ENCODE measurements at places on chromosomes 1 and 21.
A peak's percentile ranks its signal among the peaks of the same experiment; 100 is the strongest.

DNA sequence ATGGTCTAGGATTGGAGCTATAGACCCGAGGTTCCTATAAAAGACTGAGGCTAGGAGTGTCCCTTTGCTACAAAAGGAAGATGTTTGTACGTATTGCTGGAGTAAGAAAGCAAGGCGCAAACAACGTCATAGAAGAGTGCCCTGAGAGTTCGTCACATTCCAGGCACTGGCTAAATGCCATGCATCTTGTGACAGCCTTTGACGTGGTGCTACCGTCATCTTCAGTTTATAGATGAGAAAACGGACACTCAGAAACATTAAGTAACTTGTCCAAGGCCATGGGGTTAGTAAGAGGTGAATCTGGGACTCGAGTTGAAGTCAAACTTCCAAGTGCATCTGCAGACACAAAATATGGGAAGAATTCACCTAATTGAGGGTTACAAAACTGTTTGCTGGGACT, 104.2 kb upstream of the SLC45A1 start:
- DNase-seq = no peak

DNA sequence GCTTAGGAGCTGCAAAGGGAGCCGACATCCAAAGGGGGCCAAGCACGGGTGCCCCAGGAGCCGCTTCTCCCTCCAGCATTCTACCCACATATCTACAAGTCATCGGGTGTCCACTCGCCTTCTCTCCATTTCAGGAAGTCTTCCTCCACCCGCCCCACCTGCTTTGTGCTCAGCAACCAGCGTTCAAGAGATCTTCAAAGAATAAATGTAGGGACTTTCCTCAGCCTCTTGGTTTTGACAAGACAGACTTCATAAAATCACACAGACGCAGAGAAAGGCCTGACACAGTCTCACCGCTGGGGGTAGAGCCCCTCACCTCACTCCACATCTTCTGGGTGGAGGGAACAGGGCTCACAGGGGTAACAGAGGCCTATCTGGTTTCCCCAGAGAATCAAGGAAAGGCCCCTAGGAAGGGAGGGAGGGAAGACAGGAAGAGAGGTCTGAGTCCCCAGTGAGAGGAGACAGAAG, 49.5 kb downstream of the SSBP3 start:
- peak; percentile 55 for DNase-seq

DNA sequence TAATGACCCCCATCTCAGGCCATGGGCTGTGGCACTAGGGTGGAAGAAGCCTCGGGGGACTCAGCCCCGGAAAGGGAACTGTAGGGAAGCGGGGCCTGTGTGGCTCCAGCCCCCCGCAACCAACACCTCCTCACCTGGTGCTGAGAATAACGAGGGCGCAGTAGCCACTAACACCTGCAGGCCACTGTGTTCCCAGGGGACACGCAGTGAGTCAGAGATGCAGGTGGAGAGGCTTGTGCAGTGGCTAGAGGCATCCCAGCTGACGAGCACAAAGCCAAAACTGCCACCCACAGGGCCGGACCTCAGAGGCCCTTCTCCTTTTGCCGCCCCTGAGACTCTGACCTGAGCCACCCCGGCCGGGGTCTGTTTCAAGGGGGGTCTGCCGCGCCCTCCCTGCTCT, 33.5 kb upstream of the CCDC27 start:
- no peak for DNase-seq

- DNase-seq = no peak
Observed at GRCh38 chr1:240190881-240191401, 99.3 kb downstream of the FMN2 start.

- no peak for DNase-seq
Observed at GRCh38 chr1:162276493-162276892, 100.2 kb downstream of the SPATA46 start.

DNA sequence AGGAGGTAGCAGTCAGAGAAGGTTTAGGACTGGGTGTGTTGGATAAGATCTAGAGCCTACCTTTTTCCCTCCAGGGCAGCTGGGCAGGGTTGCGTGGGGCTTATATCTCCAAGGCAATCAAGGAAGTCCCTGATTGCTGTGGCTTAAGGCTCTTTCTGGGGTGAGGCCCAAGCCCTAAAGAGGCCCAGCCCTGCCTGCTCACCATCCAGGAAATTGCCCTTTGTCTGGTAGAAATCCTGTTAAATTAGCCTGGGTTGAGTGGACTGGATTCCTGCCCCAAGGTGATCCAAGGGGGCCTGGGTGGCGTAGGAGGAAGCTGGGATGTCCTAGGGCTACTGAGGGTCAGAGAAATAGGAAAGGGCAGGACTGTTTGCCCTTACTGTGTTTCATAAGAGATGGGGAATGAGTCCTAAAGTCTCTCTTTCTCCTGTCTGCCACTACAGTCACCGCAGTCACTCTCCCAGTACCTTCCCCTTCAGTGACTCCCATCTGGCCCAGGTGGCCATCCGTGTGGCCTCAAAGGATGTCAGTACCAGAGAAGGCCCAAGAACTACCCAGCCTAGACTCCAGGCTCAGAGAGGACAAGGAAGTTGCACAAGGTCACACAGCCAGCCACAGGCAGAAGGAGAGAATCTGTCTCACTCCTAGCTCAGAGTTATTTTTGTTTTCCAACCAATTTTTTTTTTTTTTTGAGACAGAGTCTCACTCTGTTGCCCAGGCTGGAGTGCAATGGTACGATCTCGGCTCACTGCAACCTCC, 25.8 kb downstream of the MFSD2A start:
- DNase-seq = no peak

GRCh38 chr1:215001419-215002021, 81.0 kb upstream of the KCNK2 start:
- DNase-seq = no peak

GRCh38 chr1:158147401-158147800, 33.3 kb upstream of the CD1D start:
- no peak for DNase-seq

GRCh38 chr21:33455686-33456446, 23.9 kb downstream of the TMEM50B start:
- DNase-seq = no peak

- DNase-seq = no peak
Observed at GRCh38 chr1:243236604-243237252, 18.4 kb downstream of the CEP170 start.
